NCI-H1436 treated with DMSO at 0.1 percent for 48 hours (cell line): ENCODE measurements at places on chromosomes 4 and X.

DNA sequence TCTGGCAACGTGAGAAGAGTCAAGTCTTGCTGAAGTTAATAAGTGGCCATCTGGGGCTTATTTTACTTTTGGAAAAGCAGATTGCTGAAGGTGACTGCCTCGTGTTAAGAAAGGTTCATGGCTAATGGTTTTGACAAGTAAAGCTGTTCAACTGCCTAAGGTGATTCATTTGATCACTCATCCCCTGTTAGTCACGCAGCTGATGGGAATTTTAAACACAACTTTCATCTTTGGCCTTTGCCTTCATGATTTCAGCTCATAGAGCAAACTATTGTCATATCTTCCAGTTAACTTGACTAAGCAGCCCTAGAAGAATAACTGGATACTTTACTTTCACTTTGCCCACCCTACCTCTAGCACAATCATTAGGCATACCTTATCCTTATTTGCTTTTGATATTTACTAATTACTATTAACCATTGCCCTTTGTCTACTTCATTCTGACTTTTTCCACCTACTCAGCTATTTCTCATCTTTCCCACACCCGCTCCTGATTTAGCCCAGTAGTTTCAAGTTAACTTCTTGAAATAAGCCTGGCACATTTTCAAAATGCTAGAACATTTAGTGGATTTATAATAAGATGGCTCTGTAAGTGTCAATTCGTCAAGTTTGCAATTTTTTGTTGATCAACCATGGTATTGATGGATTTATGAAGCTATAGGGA is 170.6 kb upstream of the S100G start:
- no peak for DNase-seq

DNA sequence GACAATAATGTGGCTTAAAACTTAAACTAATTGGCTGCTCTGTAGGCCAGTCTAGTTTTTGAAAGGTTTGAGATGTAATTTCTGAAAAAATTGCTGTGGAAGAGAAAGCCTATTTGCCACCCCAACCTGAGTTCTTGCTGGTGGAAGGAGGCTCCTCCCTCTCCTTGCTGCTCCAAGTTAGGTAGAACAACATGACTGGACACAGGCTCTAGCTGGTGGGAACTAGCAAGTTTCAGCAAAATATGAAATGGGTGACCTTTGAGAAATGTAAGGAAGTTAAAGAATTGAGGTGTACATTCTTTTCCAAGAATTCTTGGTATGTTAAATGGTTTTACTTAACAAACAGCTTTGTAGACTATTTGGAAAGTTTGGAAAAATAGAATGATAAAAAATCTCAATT is 8.0 kb downstream of the RPL34 start:
- no peak for DNase-seq

- DNase-seq = no peak
These were observed 81.1 kb downstream of the ATP11C start for GRCh38 chrX:139851730-139852129.

GRCh38 chrX:15566244-15566643 is 34.5 kb downstream of the ACE2 start:
- no peak for DNase-seq

GRCh38 chr4:170420255-170420693 is 330.5 kb upstream of the AADAT start:
- no peak for DNase-seq

DNA sequence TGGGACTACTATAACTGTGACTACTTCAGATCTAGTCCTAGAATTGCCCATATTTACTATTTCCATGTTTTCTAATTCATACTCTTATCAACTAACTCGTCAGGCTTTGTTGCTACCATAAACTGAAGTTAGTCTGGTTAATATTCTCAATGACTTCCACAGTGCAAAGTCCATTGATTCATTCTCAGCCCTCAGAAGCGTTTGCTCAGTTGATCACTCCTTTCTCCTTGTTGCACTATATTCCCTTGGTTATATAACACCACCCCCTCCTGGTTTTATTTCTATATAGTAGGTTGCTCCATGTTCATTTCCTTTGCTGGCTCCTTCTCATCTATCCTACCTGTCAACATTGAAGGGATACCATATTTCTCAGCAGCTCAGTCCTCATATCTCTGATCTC is 27.2 kb upstream of the SLC6A14 start:
- no peak for DNase-seq

- no peak for DNase-seq
These were observed 26.6 kb upstream of the PRPS1 start for GRCh38 chrX:107601759-107602158.

DNA sequence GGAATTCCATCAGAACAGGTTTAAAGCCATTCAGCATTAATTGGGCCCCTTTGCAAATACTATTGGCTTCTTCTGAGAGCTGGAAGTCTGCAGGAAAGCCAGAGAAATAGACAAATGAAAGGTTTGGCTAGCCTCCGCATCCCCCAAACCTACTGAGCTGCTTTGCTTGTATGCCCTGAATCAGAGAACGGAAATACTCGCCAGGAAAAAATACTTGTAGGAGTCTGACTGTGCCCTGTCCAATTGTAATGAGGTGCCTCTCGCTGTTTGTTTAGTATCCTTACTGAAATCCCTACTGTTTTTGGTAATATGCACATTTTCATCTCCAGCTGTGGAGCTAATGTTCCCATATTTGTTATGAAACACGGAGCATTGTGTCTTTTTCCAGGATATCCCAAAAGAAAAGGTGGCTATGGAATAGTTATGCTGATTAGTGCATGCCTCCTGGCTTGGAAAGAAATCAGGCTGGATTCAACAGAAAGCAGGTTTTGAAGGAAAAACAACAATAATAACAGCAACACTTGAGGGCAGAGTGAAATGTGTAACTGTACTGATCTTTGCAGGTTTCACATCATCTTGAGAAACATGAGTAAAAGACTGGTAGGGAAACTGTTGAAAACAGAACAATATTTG is 50.7 kb upstream of the NLGN4X start:
- DNase-seq = no peak

DNA sequence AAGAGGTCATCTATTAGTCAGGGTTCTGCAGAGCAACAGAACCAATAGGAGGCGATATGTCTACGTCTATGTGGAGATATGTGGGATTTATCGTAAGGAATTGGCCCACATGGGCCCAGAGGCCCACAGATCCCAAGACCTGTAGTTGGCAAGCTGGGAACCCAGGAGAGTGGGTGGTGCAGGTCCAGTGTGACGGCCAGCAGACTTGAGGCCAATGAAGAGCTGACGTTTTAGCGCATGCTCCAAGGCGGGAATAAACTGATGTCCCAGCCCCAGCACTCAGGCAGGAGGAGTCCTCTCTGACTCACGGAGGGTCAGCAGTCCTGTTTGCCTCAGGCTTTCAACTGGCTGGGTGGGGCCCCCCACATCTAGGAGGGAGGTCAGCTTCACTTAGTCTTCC is 21.3 kb downstream of the SPACA5 start:
- no peak for DNase-seq

- no peak for DNase-seq
These were observed 202.0 kb downstream of the ARAP2 start for GRCh38 chr4:36042122-36042970.

- no peak for DNase-seq
These were observed 5.9 kb upstream of the PLAC1 start for GRCh38 chrX:134664202-134664601.

DNA sequence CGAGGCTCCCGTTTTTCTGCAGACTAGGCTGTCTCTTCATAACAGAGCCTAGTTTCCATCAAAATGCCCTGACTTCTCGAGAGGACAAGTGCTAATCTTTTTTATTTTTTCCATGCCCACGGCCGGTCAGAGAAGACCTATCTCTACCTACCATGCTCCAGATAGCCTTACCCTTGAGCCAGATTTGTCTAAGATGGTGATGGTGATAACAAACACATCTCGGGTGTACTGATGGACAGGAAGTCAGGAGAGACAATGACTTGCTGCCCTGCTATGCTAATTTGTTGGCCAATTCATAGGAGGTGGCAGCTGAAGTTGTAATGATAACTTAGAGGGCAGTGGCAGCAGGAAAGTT is 42.2 kb upstream of the NKRF start:
- DNase-seq = no peak

GRCh38 chr4:8745005-8745790 is 126.4 kb downstream of the HMX1 start:
- DNase-seq = no peak

GRCh38 chrX:69104756-69105434 is 60.4 kb downstream of the PJA1 start:
- DNase-seq = no peak

DNA sequence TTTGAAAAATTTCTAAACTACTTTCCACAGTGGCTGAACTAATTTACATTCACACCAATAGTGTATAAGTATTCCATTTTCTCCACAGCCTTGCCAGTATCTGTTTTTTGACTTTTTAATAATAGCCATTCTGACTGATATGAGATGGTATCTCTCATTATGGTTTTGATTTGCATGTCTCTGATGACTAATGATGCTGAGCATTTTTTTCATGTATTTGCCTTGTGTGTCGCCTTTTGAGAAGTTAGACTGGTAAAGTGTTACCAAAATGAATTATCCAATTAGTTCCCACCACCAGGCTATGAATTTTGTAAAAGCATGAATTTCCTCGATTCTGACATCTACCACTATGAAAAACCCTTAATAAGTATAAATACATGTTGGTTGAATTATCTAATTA is 242.2 kb upstream of the GK2 start:
- DNase-seq = no peak

GRCh38 chr4:16450031-16450430 is 223.8 kb upstream of the TAPT1 start:
- no peak for DNase-seq

- DNase-seq = no peak
These were observed 166.2 kb downstream of the WDFY3 start for GRCh38 chr4:84800256-84800655.

DNA sequence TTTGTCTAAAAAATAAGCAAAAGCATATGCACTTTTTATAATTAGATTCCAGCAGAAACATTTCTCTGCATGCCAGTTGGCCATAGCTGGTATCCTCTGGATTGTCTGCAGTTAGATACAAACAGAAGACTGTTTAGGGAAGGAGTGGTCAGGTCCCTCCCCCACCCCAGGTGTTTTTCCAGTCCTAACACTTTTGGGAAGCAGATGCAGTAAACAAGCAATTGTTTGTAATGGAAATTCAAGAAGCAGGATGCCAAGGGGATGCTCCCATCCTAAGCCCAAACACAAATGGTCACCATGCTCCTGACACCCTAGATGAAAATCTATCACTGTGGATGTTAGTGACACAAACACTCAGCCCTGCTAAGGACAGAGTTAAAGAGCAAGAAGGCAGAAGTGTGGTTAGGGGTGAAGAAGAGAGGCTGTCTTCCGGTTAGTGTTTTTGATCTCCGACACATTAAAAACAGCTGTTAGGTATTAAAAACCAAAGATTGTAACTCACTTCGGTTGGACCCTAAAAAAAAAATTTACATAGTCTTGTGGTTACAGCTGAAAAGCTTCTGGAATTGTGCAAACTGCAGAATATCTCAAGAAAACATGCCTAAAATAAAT is 7.9 kb downstream of the LEF1 start:
- no peak for DNase-seq

GRCh38 chr4:109444182-109444844 is 10.7 kb downstream of the SEC24B start:
- DNase-seq = no peak

GRCh38 chr4:159185591-159186023 is 82.7 kb downstream of the RAPGEF2 start:
- DNase-seq = no peak

- DNase-seq = no peak
These were observed 34.8 kb downstream of the EGF start for GRCh38 chr4:109947457-109947856.

DNA sequence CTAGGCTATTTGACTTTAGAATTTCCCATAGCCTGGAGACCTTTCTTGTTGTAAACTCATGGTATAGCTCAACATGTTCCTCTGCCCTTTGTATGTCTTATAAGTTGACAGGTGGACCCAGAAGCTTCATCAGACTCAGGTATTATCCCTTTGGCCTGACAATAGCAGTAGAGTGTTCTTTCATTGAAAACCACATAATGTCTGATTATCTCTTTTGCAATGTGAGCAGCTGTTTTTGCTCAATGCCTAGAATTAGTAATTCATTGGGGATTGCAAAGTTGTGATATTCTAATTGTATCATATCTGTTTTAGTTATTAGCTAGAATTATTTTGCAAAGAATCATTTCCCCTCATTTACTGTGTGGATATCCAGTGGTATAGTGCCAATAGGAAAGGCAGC is 27.5 kb downstream of the TBC1D19 start:
- no peak for DNase-seq

GRCh38 chrX:9619133-9619532 is 146.5 kb downstream of the GPR143 start:
- DNase-seq = no peak

GRCh38 chrX:34877436-34877835 is 65.2 kb upstream of the FAM47B start:
- DNase-seq = no peak

DNA sequence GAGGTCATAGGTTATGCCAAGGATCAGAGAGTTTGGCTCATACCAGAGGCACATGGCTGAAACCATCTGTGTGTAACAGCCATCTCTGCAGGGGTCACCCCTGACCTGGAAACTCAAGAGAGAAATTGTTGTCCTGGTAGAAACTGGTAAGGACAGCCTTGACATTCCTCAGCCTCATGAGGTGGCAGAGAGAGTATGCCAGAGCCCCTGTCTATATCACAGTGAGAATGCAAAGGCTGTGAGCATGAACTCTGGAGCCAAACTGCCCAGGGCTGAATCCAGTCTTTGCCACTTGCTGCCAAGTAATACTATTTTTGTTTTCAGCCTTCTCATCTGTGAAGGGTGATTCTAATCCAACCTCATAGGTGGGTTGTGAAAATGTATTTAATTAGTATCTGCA is 37.1 kb upstream of the CCDC149 start:
- DNase-seq = no peak

GRCh38 chr4:7356667-7357310 is 77.9 kb downstream of the PSAPL1 start:
- no peak for DNase-seq

- peak; percentile 12 for DNase-seq
These were observed 68.3 kb downstream of the FMR1NB start for GRCh38 chrX:148049441-148049840.

DNA sequence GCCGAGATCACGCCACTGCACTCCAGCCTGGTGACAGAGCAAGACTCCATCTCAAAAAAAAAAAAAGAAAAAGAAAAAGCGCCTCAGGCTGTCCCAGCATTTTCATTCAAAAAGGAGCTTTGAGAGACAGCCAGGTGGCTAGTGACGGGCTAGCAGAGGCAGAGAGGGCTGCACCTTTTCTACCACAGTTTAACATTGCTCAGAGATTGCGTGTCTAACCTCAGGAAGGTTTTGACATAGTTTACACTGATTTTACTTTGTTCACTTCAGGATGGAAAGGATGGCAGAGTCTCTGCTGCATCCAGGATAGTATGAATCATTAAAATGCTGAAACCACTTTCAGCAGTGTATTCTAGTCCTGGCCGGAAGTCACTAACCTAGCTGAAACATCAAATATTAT is 28.1 kb downstream of the ZFP42 start:
- DNase-seq = no peak

GRCh38 chr4:18075823-18076433 is 54.4 kb upstream of the LCORL start:
- no peak for DNase-seq

GRCh38 chr4:183180621-183181020 is 81.6 kb downstream of the WWC2 start:
- DNase-seq = no peak
